ENCODE measurements at places on chromosomes 4 and X.

DNA sequence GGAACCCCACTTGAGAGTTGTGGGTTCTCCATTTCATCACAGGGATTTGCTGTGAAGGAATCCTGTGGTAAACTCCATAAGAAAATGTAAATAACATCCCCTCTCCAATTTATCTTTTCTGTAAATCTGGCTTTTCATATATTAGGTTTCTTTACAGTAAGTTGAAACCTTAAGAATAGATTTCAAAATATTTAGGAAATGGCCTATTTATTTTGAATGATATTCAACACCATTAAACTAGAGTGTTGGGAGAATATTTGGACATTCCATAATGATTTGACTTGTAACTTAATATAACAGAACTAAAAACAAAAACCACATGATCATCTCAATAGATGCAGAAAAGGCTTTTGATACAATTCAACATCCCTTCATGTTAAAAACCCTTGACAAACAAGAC, 197.3 kb upstream of the PGRMC2 start:
- DNase-seq, result no peak

GRCh38 chrX:110245011-110245410, 72.9 kb downstream of the AMMECR1 start:
- no peak for DNase-seq

- DNase-seq, result no peak
Measured at GRCh38 chr4:38734446-38734845, 48.3 kb downstream of the TLR10 start.

DNA sequence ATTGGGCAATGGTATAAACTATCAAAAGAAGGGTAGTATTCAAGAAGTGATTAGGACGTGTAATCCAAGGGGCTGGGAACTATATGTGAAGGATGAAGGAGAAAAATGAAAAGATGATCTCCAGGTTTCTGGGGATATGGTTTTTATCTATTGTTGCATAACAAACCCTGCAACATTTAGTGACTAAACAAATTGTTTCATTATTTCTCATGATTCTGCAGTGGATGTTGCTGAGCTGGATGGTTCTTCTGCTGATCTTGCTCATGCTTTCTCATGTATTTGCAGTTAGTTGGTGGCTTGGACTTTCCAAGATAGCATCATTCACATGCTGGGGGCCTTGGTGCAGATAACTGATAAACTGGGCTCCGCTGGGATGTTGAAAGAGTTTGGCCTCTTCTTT, 29.1 kb downstream of the PHOX2B start:
- no peak for DNase-seq

- DNase-seq, result no peak
Measured at GRCh38 chr4:185640811-185641675, 105.7 kb upstream of the PDLIM3 start.

DNA sequence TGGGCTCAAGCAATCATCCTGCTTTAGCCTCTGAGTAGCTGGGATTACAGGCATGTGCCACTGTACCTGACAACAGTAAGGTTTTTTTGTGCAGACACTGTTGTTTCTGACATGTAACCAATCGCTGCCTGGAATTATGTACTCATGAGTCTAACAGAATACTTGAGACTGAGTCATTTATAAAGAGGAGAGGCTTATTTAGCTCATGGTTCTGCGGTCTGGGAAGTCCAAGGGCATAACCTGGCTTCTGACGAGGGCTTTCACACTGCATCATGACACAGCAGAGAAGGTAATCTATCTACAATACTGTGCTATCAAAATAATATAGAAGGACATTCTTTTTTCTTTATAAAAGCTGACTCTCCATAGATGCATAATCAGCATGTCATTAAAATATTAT, 115.5 kb upstream of the STOX2 start:
- DNase-seq, result no peak
